ENCODE measurements at places on chromosomes 6 and 20.

GRCh38 chr6:46062312-46062711 is 46.7 kb upstream of the CLIC5 start:
- DNase-seq, result no peak

DNA sequence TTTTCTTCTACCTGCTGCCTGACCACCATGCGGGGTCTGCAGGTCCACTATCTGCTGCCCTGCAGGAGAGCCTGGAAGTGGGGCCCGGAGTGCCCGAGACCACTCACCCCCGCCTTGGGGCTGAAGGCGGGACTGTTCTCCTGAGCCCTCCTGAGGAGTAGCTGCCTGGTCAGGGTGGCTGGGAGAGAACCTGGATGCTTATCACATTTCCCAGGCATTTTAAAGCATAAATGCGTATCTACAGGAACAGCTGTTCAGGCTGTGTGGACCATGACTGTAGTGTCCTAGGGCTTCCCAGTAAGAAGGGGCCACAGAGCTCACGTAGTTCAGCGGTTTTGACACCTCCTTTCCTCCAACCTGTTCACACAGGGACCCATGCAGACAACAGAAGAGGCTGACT is 123.3 kb downstream of the AGPAT4 start:
- DNase-seq, result no peak

GRCh38 chr6:17628873-17629272 is 28.8 kb downstream of the FAM8A1 start:
- DNase-seq, result no peak

DNA sequence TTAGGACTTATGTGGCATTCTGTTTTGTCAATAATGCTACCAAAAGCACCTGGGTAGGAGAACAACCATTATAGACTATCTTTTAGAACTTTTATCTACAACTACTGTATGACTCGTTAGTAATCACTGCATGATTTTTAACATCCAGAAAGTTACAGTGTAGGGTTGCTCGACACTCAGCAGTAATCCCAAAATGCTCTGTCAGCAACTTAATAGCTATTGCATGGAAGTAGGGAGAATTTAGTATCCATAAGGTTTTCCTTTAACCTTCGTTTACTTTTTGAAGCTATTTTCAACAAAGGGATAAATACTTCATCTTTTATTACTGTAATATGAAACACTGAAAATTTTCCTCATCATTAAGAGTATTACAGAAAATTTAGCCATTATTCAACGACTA is 309.5 kb downstream of the RNGTT start:
- no peak for DNase-seq

- DNase-seq, result no peak
Observed at GRCh38 chr6:21257125-21257524, 336.4 kb upstream of the SOX4 start.

DNA sequence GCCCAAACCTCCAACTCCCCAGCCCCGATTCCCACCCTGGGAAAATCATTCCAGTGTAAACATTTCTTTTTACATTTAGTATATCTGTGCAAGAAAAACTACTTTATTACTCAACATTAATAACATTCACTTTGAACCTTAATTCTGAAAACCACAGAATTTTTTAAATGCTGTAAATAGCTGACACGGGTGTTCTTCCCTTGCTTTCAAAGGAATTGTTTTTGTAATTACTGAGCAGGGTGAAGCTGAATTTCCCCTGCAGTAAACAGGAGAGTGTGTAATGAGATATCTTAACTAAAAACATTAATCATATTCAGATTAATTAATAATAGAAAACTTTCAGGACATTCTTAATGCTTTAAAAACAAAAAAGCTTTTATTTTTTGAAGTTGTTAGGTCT is 99.3 kb upstream of the CITED2 start:
- DNase-seq, result no peak

DNA sequence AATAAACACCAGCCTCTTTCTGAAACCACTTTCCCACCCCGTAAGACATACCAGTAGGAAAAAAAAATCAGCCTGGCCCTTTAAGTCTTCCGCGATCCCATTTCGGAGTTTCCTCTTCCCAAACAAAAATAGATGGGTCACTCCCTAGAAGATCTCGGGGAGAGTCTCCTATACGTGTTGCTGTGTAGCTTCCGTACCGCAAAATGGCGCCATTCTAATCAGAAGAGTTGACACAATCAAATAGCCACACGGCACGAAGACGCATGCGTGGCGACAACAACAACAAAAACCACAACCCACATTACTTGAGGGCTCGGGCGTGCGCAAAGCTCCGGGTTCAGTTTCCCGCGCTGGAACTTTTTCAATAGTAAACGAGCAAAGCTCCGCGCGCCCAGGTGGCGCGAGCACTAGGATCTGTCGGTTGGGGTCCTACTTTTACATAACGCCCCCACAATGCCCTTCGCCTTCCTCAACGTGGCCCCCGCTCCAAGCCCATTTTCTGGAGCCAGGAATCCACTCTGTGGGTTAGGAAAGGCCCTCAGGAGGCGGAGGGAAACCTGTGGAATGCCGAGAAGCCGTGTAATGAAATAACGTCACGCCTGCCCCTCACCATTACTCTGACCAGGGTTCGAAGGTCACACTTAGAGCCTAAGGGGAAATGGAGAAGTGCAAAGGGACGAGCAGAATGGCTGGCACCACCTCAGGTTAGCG is at the start of gene GPANK1:
TSS of gene GPANK1 (minus strand) at position 208 of the 711 bp plus-strand sequence. CDS start 519 bp downstream, outside the sequence.
- DNase-seq, result peak; percentile 97

DNA sequence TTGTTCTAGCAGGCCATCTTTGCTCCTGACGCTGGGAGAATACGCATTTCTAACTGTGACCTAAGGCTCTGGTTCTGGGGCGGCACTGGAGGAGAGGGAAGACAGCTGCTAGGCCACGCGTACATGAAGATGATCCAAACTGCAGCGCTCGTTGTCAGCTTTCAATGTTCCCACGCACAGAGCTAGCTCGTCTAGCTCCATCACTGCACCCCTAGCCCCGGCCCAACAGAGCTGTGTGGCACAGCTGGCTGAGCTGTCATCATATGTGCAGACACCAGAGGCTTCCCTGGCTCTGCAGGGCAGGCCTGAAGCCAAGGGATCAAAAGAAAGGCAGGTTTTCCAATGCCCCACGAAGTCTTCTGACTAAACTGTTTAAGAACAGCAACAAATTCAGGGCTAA is 124.7 kb downstream of the IRF4 start:
- no peak for DNase-seq

DNA sequence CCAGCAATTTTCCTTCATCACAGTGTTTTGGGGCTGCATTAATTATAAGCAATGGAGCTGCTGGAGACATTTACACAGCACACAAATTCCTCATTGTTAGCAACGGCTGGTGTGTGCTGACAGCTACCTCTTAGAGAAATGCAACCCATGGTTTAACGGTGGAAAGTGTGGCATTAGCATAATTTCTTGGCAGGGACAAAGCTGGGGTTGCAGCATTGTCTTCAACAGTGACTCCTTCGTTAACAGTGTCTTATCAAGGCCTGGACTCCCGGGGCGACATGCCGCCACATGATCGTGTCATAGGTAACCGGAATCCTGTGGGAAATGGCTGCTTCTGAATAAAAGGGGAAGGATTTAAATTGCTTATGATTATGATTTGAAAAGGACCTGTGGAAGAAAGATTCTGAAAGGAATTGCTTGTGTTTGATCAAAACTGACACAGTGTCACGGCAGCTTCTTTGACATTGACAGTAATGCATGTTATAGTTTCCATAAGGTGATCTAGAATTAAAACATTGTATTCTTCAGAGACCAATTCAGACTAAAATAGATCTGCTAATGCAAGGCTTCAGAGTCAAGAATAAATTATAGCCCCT is 128.0 kb downstream of the UST start:
- no peak for DNase-seq

DNA sequence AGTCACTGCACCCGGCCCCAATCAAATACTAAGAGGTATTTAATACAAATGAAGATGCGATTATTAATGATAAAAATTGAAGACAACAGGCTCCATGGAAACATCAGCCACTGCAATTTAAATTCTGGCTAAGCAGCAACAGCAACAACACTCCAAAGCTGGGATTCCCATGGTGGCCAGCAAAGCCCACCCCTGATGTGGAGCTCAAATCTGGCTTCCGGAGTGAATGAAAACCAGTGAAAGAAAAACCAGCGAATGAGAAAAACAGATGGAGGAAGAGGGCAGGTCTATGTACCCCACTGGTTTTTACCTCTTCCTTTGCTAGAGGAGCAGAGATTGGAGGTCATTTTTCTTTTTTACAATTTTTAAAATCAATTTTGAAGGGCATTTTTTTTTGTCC is 135.9 kb upstream of the PDE10A start:
- DNase-seq, result no peak

GRCh38 chr20:48189181-48189580 is 403.9 kb upstream of the SULF2 start:
- DNase-seq, result peak; percentile 59

DNA sequence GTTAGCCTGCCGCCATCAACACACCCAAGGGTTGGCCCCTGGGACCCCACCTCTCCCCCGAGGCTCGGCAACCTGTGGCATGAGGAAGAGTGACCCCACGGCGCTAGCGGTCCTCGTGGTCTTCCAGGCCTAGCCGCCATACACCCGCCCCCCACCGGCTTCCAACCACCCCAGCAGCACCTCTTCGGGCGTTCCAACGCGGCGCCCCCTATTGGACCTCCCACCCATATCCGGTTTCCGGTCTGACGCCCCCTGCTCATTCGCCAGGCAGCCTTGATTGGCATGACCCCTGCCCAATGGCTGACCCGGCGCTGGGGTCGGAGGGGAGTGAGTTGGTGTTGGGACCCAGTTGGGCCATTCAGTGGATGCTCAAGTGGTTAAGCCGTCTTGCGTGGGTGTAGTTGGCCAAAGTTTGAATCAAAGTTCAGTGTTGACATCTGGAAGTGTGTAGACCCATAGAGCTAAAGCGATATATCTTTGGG is at the start of gene GNAS-AS1:
TSS of gene GNAS-AS1 (minus strand) at position 210 of the 482 bp plus-strand sequence.
- DNase-seq, result peak; percentile 93

DNA sequence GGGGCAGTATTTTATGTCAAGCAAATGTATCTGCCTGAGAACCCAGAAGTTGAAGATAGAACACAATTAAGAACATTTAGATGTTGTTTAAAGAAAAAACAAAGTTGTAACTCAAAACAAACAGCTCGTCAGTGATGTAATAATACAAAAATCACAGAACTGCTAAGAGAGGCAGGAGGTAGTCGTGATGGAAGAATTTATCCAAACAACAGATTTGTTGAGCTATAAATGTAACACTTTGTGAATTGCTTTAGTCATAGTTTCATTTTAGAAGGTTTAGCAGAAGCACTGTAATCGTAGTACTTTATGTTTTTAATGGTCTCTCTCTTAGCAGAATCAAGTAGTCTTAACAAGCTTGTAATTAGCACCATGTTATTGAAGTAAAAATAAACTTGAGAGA is 73.6 kb downstream of the SCAF8 start:
- no peak for DNase-seq

DNA sequence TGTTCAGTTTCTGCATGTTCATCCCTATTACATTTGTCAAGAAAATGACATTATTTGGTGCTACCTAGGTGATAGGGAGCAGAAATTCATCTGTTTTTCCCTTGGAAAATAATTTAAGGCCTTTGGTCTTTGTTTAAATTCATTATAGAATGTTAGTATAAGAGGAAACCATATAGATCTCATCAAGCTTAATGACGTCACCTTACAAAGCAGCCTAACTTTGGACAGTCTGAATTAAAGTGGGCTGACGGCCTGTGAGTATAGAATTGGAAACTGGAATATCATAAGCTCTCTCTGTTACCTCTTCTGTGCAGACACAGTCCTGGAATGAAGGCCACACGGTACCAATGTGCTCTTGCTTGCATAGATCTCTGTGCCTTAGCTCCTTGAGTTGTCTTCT is 108.1 kb downstream of the TBC1D7 start:
- no peak for DNase-seq

DNA sequence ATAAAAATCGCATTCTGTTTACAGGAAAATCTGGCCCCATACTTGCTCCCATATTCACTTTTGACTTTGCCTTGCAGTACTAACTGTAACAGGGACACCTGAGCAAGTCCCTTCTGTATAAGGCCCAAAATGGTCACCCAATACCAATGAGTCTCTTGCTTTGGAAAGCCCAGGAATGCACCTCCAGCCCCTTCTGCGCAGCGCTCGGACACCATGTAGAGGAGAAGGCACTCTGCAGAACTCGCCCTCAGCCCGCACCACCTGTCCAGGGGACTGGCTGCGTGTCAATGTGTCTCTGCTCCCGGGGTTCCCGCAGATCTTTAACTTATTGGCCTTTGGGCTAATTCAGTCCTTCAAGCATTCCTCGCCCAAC is 746 bp upstream of the PRND start:
- DNase-seq, result no peak

Measured in testis (tissue), 5 donors.